CD4-positive, CD25-positive, alpha-beta regulatory T cell (primary cell): ENCODE measurements at places on chromosomes 2 and 18.

- no peak for DNase-seq
Measured at GRCh38 chr18:49250816-49251388, 209.5 kb downstream of the DYM start.

- DNase-seq: no peak
Measured at GRCh38 chr2:61710711-61711110, 143.1 kb downstream of the FAM161A start.

GRCh38 chr2:82875858-82876257 is 1583.2 kb downstream of the SUCLG1 start:
- DNase-seq: no peak

GRCh38 chr18:27843783-27844777 is 332.9 kb downstream of the CDH2 start:
- DNase-seq: no peak

DNA sequence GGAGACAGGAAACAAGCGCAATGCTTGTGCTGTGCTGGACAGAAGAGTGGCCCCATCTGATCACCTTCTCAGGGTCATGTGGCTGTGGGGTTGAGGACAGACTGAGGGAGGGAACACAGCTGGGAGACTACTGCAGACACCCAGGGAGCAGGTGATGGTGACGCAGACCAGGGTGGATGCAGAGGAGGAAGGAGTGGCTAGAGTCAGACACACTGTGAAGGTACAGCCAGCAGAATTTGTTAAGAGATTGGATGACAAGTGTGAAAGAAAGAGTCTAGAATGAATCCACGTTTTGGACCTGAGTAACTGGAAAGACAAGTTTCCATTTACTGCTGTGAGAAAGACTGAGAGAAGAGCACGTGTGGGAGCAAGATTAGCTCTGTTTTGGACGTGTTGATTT is 15.9 kb upstream of the POMC start:
- no peak for DNase-seq

DNA sequence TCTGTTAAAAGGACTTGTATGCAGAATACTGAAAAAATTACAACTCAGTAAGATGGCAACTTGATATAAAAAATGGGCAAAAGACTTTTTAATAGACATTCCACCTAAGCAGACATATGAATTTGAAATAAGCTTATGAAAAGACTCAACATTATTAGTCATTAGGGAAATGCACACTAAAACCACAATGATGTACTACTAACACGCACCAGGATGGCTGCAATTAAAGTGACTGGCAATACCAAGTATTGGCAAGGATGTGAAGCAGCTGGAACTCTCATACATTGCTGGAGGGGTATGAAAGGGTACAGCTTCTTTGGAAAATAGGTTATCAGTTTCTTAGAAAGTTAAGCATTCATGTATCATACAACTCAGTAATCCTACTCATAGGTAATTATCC is 3.2 kb upstream of the ENOSF1 start:
- no peak for DNase-seq

- no peak for DNase-seq
Measured at GRCh38 chr2:64139956-64140355, 4.3 kb downstream of the PELI1 start.

GRCh38 chr2:64839844-64840243 is 149.4 kb upstream of the SLC1A4 start:
- DNase-seq: peak; percentile 44

DNA sequence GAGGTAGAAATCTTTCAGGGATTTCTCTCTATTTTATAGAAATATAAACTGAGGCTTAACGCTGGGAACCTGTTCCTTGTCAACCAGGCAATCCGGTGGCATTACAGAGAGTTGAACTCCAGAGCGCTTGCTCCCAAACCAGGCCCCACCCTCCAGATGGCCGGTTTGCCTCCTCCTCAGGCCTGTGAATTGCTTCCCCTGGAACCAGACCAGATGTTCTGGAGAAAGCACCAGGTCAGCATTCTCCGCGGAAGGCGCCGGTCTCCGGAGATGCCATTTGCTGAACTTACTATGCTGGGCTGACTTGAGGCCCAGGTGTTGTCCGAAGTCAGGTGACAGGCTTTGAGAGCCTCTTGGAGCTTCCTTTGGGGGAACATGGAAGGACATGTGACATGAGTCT is 17.2 kb downstream of the TNP1 start:
- no peak for DNase-seq

DNA sequence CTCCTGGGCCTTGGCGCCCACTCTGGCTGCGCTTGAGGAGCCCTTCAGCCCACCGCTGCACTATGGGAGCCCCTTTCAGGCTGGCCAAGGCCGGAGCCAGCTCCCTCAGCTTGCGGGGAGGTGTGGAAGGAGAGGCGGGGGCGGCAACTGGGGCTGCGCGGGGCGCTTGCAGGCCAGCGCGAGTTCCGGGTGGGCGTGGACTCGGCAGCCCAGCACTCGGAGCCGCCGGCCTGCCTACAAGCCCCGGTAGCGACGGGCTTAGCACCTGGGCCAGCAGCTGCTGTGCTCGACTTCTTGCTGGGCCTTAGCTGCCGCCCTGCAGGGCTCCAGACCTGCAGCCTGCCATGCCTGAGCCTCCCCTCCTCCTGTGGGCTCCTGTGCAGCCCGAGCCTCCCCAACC is 141.5 kb upstream of the SLC39A10 start:
- no peak for DNase-seq

GRCh38 chr18:78407466-78407844 is 572.2 kb upstream of the SALL3 start:
- no peak for DNase-seq

DNA sequence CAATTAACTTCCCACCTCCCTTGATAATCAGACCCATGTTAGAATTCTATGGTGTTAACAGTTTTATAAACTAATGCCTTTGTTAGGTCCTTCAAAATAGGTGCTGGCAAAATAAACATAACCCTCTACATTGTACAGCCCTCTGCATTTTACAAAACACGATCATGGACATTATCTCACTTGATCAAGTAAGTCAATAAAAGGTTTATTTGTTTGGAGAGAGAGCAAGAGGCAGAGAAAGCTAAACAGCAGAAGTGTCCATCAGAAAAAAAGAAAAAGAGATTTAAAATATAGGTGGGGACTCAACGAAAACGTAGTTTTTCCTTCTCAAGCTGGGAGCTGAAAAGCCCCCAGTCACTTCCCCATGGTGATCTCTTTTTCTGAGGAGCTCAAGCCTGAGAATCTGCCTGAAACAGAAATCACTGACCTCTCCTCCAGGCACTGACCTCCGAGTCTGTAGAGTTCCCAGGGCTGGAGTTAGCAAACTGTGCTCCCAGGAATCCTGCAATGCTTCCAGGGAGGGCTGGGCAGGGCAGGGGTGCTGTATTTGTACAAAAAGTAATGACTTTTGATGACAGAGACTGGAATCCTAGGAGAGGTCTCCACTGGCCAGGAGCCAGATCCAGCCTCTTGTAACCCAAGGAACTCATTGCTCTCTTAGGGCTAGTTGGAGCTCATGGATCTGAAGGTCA is 137.8 kb upstream of the KLHL29 start:
- no peak for DNase-seq

DNA sequence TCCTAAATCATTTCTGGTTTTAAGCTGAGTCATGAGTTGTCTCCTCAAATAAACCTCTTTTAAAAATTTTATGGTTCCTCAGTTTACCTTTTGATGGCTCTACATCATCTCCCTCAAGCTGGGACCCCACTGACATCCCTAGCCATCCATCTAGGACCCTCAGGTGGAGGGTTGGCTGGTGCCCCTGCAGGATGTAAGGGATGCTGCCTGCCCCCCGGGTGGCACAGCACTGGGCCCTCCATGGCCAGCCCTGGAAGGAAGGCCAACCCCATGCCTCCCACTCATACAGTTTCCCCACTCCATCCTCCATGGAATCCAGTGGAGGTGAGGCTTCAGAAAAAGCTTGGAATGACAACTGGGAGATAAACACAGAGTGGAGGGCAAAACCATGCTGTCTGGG is 17.2 kb upstream of the GPC1 start:
- DNase-seq: no peak

DNA sequence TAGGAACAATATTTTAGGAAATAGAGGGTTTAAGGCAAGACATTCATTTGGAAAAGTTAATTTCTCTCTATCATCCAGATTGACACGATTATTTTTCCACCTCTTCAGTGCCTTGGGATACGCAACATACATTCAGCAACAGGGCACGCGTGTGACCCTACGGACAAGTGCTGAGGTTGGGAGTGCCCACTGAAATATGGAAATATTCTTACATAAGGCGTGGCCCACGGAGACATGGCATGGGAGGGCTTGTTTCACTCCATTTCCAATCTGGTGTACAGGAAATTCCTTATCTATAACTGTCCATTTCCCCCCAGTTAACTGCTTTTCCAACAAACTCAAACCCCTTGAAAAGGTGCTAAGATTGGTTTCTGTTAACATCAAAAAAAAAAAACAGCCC is 20.9 kb upstream of the KIDINS220 start:
- DNase-seq: no peak

DNA sequence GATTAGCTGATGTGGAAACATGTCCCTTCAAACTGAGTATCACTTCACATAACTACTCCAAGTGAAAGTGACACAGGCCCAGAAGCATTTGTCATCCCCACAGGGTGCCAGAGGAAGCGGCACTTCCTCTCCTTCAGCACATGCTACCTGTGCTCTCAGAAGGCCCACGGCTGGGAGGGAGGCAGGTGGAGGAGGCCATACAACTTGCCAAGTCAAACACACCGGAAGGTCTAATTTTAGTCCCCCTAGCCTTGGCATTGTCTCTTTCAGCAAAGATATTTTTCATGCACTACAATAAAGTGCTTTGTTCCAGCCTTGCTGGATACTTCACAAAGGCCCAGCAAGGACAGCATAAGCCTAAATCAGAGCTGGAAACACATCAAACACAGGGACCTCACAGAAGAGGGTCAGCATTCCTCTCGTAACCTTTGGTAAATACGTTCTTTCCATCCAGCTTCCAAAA is 38.0 kb downstream of the VSNL1 start:
- no peak for DNase-seq

DNA sequence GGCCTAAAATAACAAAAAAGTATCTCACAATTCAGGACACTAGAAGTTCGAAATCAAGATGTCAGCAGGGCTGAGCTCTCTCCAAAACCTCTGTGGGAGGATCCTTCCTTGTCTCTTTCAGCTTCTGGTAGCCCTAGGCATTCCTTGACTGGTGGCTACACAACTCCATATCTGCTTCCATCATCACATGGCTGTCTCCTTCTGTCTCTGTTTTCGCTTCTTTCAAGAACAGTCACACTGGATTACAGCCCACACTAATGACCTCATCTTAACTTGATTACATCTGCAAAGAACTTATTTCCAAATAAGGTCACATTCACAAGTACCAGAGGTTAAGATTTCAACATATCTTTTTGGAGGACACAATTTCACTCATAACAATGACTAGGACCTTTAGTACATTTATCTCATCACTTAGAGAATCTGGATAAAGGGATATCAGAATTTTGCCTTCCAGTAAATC is 275.2 kb downstream of the IRS1 start:
- DNase-seq: no peak
